ENCODE measurements at places on chromosomes 13 and 19. TPM values are rescaled to one million over a fixed set of nuclear protein-coding genes. Genes with fewer than 3 reads are reported as not detected.
A peak's percentile ranks its signal among the peaks of the same experiment; 100 is the strongest.

DNA sequence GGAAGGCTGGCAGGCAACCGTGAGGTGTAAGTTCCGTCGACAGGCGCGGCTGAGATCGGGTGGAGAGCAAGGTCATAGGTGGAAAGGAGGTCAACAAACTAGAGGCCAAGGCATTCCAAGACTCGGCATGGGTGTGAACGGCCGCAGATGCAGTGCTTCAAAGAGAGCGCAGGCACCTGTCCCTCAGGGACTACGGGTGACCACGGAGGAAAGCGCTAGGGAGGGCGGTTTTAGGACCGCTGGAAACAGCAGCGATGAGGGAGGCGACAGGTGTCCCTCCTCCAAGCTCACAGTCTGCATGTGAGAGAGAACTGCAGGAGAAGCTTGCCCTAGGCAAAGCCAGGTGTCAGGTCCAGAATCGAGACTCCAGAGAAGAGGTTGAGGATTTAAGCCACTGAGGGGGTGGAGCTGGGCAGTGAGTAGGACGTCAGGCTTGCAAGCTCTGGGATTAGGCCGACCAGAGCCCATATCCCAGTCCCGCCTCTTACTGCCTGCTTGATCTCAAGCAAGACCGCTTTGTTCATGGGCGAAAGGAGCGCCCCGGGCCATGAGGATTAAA, 1.6 kb upstream of the MLNR start:
- DNase-seq: no peak

GRCh38 chr19:44882063-44882462, 9.0 kb upstream of the TOMM40 start:
- no peak for DNase-seq

- no peak for DNase-seq
These were observed 31.3 kb downstream of the UBL3 start for GRCh38 chr13:29819143-29819542.

DNA sequence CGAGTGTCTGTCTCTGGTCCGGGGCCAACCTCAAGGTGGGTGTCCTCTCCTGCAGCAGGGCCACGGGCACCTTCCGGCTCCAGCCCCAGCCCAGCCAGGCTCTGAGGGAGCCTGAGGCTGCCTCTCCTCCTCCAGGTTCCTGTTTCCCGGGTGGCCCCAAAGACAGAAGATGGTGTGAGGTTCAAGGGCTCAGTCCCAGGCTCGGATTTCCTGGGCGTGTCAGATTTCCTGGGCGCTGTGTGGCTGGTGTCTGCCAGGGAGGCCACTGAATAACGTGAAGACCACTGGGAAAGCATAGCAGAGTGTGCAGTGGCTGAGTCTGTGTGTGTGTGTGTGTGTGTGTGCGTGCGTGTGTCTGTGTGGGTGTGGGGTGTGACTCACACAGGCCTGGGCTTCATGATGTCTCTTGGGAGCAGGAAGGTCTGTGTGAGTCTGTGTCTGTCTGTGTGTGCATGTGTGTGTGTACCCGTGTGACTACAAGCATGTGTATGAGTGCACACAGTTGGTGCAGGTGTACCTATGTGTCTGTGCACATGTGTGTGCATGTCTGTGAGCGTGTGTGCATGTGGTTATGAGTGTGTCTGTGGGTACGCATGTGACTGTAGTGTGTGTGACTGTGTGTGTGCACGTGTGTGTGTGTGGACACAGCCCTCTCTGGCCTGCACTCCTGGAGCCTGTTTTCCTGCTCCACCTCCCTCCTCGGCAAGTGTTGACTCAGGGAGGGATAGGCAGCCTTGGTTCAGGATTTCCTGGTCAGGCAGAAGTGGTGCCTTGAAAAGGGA, 28.3 kb downstream of the CEBPA start:
- no peak for DNase-seq

GRCh38 chr13:68588623-68589022, 1358.5 kb upstream of the PCDH9 start:
- no peak for DNase-seq

The CYP2S1 gene
- total RNA-seq: 0.44 TPM

- no peak for DNase-seq
These were observed 3.6 kb downstream of the MAU2 start for GRCh38 chr19:19324059-19324770.

- DNase-seq: peak; percentile 35
These were observed 65.8 kb downstream of the KATNAL1 start for GRCh38 chr13:30241532-30241931.
